ENCODE measurements at places on chromosomes 1 and 21.

DNA sequence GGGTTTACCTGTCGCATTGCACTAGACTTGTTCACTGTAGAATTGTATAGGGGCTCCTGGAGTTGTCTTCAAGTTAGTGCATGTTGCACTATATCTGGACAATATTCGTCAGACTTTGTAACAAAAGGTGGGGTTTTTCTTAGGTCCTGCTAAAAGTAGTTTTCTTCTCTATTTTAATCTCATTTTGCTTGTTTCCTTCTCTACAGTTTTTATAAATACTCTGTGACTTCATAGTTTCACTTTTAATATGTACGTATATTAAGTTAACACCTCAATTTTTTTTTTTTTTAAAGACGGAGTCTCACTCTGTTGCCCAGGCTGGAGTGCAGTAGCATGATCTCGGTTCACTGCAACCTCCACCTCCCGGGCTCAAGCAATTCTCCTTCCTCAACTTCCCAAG is 26.5 kb upstream of the MRPS6 start:
- no peak for DNase-seq

DNA sequence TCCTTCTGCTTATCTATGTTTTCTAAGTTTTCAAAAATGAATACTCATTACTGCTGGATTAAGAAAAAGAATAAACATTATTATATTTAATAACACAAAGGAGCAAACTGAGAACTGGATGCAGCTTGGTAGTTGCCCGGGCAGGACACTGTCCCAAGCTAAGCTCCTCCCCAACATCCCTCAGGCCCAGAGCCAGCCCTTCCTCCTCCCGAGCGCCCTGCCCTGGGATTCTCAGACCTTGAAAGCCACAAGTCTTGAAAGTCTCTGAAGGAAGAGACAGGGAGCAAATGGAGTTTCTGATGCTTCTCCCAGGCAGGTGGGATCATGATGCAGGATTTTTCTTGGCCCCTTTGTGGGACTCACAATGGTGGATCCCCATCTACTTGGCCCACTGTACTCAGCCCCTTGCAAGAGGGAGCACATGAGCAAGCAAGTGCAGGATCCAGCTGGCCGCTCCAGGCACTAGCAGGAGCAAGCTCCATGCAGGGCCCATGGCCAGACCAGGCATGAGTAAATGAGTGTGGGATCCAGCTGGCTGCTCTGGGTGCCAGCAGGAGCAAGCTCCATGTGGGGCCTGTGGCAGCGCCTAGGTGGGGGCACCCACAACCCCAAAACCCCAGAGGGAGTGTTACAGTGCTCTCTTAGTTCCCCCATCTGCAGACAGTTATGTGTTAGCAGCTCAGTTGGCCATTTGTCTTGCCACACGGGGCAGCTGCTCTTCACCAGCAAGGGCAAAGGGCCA is 32.1 kb upstream of the RAB4A start:
- DNase-seq: no peak

DNA sequence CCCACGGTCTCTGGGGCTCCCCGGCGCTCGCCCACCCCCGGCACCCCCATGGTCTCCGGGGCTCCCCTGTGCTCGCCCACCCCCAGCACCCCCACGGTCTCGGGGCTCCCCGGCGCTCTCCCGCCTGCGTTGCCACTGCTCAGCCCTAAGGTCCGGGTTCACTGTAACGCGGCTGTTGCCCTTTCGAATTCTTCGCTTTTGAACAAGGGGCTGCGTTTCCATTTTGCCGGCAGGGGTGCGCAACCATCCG is 5.2 kb upstream of the FTCD start:
- DNase-seq: peak; percentile 17

DNA sequence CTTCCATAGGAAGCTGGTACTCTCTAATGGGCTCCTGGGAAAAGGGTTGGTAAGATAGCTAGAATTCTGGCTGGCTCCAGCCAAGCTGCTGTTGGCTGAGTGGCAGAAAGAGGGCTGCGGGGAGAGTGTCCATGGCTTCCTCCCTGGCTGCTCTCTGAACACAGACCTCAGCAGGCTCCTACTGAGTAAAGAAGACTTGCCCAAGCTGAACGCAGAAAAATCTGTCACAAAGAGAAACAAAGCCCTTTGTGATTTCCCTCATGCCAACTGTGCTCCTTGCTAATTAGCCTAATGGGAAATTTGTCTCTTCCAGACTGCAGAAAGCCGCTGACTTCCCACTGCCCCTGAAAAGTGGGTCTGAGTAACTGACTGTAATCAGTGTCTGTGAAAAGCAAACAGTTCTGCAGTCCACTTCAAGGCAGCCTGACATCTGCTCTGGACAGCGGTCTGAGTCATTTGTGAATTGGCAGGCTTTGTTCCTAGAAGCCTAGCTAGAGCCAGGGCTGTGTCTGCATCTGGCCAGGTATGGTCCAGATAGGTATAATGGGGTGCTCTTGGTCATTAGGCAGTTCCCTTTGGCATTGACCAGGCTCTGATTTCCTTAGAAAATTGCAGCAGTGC is 282.8 kb downstream of the ZNF648 start:
- no peak for DNase-seq

DNA sequence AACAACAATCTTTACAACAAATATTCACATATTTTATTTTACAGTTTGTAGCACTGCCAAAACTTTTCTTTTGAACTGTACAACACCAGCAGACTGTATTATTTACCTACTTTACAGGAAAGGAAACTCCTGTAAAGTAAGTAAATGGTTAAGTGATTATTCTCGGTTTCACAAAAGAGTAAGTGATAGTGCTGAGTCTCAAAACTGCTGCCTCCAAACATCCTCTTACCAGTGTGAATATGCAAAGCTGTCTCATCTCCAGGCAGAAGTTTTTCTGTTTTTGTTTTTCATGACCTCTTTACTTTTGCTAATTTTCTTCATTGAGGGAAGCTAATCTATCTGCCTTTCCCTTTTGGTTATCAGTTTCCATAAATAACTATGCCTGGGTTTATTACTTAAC is 286.7 kb downstream of the SRGAP2C start:
- DNase-seq: no peak

- no peak for DNase-seq
Observed at GRCh38 chr1:163162381-163162914, 40.3 kb downstream of the RGS5 start.

- DNase-seq: no peak
Observed at GRCh38 chr21:41228006-41228370, 60.0 kb downstream of the BACE2 start.

DNA sequence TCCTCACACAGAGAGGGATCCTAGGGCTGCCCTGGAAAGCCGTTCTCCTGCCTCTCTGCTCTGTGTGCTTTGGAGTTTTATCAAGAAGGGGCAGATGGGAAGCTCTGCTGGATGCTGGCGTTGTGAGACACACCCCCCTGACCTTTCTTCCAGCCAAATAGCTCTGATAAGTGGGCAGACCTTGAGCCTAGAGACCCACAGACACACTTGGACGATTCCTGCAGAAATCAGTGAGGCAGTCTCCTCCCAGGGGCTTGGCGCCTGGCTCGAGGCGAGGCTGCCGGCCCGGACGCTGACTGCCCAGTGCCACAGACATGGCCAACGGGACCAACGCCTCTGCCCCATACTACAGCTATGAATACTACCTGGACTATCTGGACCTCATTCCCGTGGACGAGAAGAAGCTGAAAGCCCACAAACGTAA is at the start of gene MRAP:
Gene MRAP, plus strand, starts transcription at position 198 of the 424 bp plus-strand sequence. Its CDS starts 117 bp downstream, at position 315.
- no peak for DNase-seq

DNA sequence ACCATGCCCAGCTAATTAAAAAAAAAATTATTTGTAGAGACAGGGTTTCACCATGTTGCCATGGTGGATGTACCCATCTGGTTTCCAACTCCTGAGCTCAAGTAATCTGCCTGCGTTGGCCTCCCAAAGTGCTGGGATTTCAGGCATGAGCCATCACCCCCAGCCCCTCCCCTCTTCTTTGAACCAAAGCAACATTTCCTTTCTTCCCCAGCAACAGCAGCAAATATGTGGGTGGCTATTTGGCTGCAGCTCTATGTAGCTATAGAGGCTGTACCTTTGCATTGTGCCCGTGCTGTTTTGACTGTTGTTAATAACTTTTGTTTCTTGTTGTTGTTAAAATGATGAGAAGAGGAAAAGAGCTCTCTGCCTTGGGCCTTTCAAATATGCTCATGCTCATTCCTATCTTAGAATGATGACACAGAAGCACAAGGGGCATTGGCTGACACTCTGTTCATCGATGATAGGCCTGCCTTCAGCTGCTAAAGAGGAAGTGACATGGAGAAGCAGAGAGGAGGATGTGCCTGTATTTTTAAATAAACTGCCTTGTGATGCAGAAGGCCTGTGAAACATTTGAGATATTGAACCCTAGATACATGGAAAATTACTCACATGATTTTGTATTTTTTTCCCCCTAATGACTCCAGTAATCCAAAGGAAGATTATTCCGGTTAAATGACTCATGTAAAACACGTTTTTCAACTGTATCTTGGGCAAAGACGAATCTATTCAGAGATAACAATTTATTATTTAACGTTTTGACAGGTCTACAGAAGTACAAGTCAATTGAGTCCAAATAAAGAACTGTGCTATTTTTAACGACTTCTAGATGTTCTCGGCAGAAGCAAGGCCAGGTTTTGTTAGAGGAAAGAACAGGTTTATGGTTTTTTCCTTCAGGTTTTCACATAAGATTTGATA is 20.5 kb upstream of the XPR1 start:
- DNase-seq: no peak

Data from left hindlimb (tissue), 1 donor.